Activated naive CD4-positive, alpha-beta T cell treated with anti-CD3 and anti-CD28 coated beads for 36 hours (primary cell): ENCODE measurements at places on chromosomes 3 and 15.
A peak's percentile ranks its signal among the peaks of the same experiment; 100 is the strongest.

DNA sequence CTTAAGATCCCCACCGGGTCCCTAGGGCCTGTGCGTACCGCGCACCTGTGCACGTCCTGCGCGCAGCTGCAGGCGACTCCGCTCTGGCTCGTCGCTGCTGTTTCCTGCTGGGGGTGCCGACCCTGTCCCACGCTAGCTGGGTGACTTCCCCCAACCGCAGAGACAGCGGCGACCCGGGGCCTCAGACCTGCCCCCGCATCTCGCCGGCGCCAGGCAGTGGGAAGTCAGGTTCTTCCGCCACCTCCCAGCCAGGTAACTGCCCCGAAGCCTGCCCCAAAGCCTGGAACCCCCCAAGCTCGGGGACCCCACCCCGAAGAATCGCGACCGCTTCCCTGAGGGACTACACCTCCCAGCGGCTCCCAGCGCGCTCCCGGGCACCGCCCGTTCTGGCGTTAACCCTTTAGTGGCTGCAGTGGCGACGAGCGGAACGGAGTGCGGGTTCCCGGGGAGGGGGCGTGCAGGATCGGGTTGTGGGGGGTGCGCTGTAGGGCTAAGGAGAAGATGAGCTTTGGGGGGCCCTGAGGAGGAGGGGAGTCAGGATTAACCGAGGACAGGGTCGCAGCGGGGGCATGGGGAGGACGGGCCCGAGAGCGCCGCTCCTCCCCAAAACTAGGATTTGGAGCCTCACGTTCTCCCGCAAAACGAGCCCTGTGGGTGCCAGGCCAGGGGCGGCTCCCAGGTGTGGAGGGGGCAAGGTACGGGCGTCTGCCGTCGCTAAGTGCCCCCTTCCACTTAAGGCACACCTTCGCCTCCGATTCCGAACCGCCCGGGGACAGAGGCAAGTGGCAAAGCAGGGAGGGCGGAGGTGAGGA, 589 bp downstream of the NEIL1 start:
- DNase-seq = peak; percentile 56

DNA sequence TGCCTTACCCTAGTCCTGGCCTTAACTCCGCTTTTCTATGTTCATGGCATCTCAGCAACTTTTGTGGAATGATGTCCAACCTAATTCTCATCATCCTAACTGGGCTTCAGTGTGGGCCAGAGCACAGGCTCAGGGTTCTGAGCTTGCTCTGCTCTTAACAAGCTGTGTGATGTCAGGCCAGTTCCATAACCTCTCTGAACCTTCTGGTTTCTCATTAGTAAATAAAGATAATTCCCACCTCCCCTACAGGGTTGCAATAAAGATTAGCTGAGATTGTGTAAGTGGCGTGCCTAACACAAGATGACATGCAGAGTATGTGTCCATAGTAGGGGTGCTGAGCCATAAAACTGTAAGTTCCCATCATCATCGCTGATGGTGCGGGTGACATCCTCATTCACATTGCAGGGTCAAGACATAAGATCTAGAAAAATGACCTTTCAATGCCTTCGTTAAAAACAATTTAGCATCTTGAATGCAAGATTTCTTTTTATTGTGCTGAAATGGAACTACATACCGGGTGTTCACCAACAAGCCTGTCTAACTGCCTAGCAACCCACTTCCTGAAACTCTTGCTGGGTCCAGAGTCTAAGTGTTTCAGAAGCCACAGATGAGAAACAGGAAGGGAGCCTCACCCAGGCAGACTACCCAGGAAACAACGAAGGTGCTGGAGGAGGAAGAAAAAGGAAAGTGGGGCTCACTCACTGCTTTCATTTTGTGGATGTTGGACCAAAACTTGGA, 36.2 kb downstream of the CDCP1 start:
- DNase-seq = peak; percentile 56

DNA sequence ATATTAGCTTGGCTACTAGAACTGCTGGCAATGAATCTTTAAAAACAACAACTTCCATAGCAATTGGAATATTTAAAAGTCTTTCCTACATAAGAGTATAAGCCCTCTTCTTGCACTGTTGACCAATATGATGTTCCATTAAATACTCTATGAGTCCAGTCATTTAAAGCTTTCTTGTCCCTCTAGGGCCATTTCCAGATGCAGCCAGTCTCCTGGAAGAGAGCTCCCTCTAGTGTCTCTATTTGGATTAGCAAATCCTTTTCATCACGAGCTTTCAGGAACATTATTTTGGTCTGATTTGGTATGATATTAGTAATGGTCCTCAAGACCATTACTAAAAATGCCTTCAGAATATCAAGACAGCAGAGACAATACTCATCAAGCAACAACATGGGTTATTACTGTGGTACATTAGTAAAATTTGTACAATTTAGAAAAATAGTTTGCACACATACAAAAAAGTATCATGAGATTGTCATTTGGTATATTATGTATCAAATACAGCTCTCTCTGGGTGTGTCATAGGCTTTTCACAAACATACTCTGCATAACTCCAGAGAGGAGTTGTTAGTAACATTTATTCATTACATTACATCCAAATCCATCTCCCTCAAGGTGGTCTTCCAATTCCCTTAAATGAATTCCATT, 101.3 kb downstream of the DPH6 start:
- no peak for DNase-seq

DNA sequence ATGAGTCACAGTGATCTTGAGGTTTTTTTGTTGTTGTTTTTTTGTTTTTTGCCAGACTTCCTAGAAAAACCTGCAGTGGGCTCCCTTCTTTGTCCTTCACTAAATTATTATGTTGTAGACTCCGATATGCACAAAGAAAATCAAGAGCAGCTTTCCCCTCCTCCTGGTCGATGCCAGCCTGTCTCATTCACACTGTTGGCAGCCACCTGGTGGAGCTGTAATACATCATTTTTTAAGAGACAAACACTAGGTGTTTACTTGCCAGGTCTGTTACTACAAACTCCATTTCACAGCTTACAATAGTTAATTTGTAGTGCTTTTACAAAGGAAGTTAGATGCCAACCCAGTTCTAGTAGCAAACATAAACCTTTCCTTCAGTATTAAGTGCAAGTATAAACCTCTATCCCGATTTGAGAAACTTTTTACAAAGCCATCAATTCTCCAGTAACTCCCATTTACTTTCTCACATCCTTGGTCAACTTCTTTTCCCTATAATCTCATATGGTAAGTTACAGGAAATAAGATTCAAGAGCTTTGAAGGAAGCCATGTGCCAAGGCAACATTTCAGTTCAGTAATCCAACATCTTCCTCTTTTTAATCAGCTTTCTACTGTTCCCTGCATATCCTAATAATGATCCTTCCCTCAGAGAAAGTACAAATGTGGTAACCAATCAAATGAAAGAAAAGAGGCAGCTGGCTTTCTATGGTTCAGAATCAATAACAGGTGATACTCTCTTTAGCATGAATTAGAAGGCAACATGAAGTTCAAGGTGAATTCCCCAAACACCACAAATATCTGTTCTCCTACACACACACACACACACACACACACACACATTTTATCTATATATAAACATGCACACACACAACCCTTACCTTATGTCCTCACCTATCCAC, 14.0 kb downstream of the AAGAB start:
- DNase-seq = peak; percentile 48

DNA sequence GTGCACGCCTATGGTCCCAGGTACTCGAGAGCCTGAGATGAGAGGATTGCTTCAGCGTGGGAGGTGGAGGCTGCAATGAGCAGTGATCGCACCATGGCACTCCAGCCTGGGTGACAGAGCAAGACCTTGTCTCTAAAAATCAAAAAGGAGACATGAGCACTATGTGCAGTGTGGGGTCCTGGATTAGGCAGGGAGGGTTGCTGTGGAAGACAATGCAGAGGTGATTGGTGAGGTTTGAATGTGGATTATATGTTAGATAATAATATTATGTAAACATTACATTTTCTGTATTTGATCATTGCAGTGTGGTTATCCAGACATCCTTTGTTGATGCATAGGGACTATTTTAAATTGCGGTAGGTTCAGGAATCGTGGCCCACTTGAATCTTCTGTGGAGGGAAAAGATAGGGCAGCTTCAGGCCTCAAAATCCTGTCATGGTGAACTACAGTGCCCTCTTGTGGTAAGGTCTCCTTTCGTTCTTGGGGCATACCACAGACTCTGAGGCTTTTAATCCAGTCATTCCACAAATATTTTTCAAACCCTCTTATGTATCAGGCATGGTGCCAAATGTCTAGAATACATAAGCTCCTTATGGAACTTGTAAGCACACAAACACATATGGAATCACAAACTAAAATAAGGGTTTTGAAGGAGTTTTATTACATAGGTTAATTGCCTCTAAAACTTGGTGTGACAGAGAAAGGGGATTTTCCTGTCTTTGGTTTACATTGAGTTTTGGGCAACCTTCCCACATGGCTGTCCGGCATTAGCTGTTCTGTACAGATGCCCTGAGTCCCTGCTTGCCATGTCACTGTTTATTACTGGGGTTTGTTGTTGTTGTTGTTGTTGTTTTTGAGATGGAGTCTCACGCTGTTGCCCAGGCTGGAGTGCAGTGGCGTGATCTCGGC, 37.7 kb downstream of the GPD1L start:
- peak; percentile 69 for DNase-seq

DNA sequence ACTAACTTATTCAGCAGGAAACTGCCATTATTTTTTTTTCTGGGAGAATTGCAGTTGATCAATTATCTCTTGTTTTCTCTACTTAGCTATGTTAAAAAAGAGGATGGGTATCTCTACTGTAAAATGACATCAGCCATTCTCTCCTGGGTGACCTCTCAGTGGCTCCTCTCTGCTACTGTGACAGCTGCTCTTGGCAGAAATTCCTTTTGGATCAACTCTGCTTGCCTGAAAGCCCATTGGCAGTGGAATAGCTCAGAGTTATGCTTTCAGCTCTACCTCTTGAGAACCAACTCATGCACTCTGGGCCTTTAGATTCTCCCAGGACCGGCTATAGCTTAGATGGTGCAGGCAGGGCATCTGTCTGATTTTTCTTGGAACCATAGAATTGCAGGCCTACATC, 99.9 kb upstream of the GAP43 start:
- DNase-seq = no peak
